ENCODE measurements at places on chromosomes 16 and 17.

- DNase-seq, result no peak
These were observed 99.5 kb downstream of the DYNLRB2 start for GRCh38 chr16:80640316-80640715.

DNA sequence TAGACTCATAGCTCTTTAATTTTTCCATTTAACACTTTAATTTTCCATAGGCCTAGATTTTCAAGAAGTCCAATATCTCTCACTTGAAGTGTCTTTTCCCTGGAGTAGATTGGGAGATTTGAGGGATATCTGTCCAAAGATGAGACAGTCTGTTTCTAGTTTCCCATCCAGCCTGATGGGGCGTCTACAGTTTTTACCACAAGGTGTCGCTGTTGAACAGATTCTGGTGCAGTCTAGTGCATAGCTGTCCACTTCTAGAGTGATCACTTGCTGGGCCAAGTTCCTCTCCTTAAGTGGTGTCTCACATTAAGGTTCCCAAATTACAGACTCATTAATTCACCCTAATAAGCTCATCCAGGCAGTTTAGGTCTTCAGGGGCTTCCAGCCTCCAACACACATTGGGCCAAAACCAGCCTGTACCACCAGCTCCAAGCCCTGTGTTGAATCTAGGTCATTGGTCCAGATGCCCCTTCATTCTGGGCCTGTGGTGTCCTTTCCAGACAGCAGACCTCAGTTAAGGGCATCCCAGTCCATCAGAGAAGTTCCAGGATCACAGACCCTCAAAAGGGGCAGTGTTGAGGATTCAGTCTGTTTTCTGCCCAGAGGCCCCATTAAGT lies 9.4 kb downstream of the SNX20 start:
- peak; percentile 58 for DNase-seq

DNA sequence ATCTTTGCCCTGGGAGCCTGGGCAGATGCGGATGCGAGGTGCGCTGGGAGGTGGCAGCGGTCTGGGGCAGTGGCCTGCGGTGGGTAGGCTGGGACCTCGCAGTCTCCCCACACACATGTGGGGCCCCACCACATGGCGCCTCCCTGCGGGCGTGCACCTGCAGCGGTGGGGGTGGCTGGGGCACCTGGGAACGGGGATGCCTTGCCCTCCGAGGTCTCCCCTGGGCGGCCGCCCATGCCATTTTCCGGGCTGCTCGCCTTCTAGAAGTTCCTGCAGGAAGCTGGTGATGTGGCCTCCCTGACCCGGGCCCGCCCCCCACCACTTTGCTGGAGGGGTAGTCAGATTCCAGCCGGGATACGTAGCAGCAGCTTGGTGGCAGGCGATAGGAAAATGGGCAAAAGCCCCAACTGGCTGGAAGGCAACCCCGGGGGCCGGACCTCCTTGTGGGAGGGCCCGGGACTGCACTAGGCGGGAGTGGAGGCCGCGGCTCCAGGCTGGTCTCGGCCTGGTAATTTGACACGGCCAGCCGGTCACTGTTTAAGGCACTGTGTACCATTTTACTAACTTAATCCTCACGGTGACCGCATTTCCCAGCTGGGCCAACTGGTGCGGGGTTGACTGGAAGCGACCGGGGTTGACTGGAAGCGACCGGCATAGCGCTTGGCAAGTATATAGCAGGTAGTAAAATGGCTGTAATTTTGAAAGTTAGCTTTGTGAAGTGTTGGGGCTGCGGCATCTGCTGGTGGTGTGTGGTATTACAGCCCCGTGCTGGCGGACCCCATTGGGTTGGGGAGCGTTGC lies 38.5 kb downstream of the IGF2BP1 start:
- peak; percentile 44 for DNase-seq

GRCh38 chr17:44193326-44194084 lies 6.2 kb downstream of the ATXN7L3 start:
- DNase-seq, result no peak

- peak; percentile 83 for DNase-seq
These were observed at the start of gene LAT for GRCh38 chr16:28984619-28985135. LAT (plus strand) TSS chr16:28985052; CDS start chr16:28985418, 366 bp downstream.

- no peak for DNase-seq
These were observed 22.5 kb upstream of the NKD1 start for GRCh38 chr16:50525716-50526115.

DNA sequence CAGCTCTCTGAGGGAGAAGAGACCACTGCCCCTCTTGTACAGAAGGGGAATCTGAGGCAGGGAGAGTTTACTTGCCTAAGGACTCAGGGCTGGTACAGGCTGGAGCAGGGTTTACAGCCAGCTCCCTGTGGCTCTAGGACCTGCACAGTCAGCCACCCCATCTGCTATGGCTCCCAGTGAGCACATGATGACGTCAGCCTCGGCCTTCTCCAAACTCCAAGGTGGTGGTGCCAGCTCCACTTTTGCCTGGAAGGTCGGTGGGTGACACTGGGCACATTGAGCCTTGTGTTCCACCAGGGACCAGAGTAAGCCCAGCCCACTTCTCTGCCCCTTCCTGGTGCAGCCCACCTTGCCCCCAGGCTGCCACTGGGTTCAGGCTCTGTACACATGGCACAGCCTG lies 202.2 kb downstream of the ENGASE start:
- DNase-seq, result no peak

- DNase-seq, result peak; percentile 47
These were observed 143.9 kb downstream of the ANKFN1 start for GRCh38 chr17:56297184-56297583.

DNA sequence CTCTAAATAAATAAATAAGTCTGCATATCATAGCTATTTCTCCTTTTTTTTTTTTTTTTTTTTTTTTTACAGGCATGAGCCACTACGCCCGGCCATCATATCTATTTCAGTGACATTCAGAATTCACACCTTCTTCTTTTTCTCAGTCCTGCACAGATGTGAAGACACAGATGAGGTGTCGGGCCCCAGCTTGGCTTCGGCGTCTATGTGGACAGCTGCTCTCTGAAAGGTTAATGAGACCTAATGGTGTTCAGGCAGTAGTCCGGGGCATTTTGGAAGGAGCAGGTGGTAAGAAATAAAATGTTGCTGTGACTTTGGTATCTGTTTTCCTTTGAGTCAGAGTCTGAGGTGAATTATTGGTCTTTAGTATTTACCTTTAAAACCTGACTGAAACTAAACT lies 23.6 kb downstream of the TANGO6 start:
- no peak for DNase-seq

DNA sequence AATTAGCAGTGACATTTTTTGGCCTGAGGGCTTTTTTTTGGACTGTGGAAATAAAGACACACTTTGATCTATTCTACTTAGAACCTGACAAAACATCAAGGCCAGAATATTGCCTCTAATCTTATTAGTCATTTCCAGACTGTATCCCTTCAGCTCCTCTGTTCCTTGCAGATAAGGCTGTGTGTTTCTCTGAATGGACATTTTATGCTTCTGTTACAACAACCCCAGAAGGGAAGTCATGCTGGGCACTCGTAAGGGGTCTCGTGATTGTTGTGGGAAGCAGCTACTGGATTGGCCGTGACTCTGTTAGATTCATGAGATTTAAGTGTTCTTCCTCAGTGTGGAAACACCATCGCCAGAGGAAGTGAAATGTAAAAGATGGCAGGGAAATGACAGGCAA lies 31.6 kb upstream of the HS3ST2 start:
- no peak for DNase-seq

DNA sequence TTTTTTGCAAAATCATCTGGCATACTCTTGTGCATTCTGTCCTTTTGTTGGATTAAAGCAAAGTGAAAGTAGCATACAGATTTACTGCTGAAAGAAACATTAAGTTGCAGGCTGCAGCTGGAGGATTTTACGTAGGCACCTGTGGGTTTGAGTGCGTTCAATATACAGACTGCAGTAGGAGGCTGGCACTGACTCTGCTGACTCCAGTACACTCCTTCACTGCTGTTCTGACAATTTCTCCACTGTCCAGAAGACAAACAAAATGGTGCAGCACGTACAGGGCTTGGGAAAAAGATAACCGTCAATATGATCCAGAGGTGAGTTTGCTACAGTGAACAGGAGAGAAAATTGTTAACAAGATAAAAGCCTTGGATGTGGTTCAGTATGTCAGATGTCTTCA lies 73.3 kb downstream of the TANC2 start:
- no peak for DNase-seq

GRCh38 chr16:73083271-73083670 lies 35.3 kb upstream of the ZFHX3 start:
- no peak for DNase-seq

GRCh38 chr17:73936908-73937627 lies 266.4 kb upstream of the RPL38 start:
- DNase-seq, result no peak

DNA sequence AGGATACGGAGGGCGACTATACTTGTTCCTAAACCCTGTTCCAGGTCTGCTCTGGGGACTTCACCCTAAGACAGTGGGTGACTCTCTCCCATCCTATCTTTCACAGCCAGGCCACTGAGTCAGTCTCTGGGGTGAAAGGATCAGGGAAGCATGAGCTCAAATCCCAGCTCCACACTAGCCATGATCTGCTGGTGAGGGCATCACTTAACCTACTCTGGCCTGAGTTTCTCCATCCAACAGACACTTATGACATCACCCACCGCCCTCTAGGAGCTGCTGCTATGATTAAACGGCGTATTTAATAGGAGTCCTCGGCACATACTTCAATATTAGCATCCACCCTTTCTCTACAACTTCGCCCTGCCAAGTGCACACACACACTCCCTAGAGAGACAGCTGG lies 10.1 kb downstream of the GAST start:
- no peak for DNase-seq

- DNase-seq, result no peak
These were observed 43.5 kb downstream of the ARHGAP17 start for GRCh38 chr16:24971718-24972117.

DNA sequence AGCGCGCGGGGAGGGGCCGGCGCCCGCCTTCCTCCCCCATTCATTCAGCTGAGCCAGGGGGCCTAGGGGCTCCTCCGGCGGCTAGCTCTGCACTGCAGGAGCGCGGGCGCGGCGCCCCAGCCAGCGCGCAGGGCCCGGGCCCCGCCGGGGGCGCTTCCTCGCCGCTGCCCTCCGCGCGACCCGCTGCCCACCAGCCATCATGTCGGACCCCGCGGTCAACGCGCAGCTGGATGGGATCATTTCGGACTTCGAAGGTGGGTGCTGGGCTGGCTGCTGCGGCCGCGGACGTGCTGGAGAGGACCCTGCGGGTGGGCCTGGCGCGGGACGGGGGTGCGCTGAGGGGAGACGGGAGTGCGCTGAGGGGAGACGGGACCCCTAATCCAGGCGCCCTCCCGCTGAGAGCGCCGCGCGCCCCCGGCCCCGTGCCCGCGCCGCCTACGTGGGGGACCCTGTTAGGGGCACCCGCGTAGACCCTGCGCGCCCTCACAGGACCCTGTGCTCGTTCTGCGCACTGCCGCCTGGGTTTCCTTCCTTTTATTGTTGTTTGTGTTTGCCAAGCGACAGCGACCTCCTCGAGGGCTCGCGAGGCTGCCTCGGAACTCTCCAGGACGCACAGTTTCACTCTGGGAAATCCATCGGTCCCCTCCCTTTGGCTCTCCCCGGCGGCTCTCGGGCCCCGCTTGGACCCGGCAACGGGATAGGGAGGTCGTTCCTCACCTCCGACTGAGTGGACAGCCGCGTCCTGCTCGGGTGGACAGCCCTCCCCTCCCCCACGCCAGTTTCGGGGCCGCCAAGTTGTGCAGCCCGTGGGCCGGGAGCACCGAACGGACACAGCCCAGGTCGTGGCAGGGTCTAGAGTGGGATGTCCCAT lies 232.8 kb downstream of the SEC14L1 start:
- peak; percentile 46 for DNase-seq

GRCh38 chr16:54335230-54335629 lies 48.6 kb upstream of the IRX3 start:
- no peak for DNase-seq

- no peak for DNase-seq
These were observed 7.7 kb upstream of the KRT38 start for GRCh38 chr17:41448506-41448905.

DNA sequence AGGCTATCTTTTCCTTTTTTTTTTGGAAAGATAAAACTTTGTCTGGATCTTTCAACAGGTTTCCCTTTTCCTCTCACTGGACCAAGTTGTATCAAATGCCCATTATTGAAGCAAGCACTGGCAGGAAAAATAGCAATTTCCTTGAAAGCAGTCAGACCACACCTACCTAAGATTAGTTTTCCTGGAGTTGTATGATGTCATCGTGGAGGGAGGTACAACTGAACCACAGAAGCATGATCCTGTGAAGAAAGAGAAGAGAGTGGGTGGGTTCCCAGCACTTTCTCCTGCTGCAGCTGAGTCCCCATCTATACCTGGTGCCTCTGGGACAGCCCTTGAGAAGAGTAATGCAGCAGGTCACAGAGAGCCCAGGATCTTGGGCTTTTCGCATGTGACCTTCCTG lies 63.6 kb upstream of the ERCC4 start:
- no peak for DNase-seq

GRCh38 chr17:42513686-42514085 lies 22.4 kb upstream of the NAGLU start:
- no peak for DNase-seq

DNA sequence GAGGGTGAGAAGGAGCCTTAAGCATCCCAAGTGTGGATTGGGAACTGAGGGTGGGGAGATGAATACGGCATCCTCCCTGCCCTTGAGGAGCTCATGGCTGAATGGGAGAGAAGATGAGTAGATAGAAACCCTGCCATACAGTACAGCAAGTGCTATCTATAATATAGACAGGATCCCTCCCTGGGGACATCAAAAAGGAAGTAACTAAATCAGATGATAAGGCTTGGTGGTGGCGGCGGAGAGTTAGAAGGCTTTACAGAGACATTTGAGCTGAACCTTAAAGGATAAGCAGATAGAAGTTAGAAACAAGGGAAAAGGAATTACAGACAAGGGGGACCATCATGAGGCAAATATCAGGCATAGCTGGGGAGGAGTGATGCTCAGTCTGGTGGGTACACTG lies 67.5 kb upstream of the TMEM132E start:
- no peak for DNase-seq

DNA sequence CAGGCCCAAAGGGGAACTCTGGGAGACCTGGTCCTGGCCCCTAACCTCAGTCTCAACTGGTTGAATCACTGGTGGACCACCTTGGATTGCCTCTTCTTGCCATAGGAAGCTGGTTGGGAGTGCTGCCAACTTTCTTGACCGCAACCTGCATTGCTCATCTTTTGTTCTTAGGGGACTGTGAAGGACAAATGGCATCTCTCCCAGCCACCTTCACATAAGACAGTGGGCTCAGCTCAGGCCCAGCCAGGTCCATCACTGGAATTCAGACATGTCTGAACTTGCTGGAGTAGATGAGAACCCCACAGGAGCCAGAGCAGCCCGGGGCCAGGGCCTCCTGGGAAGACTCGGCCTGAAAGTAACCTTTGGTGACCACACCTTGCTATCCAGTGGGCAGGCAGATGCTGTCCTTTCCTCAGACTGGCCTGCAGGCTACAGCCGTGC lies 18.8 kb downstream of the ADORA2B start:
- DNase-seq, result no peak

DNA sequence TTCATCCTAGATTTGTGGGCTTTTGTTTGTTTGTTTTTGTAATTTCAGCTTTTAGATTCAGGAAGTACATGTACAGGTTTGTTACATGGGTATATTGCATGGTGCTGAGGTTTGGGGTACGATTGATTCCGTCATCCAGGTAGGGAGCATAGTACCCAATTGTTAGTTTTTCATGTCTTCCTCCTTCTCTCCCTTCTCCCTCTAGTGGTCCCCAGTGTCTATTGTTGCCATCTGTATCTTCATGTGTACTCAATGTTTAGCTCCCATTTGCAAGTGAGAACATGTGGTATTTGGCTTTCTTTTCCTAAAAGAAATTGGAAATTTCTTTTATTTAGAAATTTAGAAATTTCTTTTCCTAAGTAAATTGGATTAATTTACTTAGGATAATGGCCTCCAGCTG lies 37.1 kb upstream of the BCAS3 start:
- DNase-seq, result no peak

- no peak for DNase-seq
These were observed 12.2 kb upstream of the LPCAT2 start for GRCh38 chr16:55496509-55497145.

Data from activated CD4-positive, alpha-beta T cell treated with anti-CD3 and anti-CD28 coated beads, Interleukin-2, amount 50 U/mL, for 16 hours (primary cell).